Thoracic aorta (tissue), 2 donors: ENCODE measurements at places on chromosomes 3 and 15.

- no peak for DNase-seq
Observed at GRCh38 chr3:28863186-28863585, 417.7 kb upstream of the RBMS3 start.

- no peak for DNase-seq
Observed at GRCh38 chr3:44918087-44918486, 43.7 kb downstream of the TGM4 start.

DNA sequence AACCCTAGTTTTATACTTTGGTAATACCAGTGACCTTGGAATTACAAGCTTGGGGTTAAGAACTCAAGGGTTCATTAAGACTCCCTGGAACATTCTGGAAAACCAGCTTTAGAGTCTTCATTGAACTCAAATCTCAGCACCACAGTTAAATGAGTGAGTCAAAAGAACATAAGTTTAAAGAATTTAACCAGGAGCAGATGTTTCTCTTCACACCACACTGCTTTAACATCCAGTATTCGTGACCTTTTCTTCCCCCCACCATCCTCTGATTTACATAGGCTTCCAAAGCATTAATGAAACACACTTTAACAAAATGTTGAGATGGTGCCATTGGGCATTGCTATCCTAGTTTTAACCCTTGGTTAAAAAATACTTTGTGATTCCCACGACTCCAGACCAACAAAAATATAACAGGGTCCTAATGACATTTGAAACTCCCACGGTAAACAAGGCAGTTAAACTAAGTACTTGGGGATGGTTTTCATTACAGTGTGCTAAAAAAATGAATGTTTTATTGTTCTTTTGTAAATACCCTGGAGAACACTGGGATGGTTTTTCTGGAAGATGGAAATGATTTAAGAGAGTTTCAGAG, 123.9 kb downstream of the OXNAD1 start:
- no peak for DNase-seq

DNA sequence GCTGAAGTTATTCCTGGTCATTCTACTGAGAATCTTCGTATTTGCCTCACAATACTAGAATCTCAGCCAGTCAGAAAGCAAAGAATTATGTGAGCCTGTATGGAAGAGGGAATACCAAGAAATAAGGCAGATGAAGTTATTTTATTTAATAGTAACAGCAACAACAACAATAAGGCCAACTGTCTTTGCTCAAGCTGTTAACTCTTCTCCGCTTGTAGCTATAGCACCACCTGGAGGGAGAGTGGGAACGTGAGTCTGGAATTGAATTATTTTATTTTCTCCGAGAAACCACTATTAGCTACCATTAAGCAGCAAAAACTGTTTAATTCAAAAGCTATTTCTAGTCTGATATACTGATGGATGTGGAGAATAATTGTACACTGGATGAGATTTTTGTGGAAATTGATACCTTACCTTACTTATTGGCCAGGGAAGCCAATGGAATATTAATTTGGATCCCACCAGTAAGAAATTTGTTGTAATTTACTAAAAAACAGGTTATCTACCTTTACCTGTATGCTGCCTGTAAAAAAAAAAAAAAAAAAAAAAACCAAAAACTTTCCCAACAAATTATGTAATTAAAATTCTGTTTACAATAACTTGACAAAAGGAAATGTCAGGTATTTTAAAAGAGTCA, 50.1 kb downstream of the CALML4 start:
- DNase-seq, result no peak

- no peak for DNase-seq
Observed at GRCh38 chr3:20125897-20126296, 60.1 kb downstream of the SGO1 start.

DNA sequence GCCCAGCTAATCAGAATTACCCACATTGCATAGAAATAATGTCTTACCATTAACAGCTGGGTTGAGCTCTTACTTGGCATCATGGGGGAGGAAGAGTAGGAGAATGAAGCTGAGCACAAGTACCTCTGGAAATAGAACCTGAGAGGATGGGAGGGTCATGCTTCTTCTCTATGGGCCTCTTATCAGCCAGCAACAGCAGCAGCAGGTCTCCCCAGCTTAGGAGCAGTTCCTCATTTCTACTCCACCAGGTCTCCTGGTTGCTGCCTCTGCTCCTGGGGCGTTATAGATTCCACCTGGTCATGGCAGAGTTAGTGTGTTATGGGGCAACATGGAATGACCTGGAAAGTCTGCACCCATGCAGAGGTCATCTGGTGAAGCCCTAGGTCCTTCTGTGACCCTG, 3.4 kb downstream of the FSD2 start:
- DNase-seq, result no peak

- no peak for DNase-seq
Observed at GRCh38 chr3:15998911-15999310, 175.6 kb upstream of the GALNT15 start.

DNA sequence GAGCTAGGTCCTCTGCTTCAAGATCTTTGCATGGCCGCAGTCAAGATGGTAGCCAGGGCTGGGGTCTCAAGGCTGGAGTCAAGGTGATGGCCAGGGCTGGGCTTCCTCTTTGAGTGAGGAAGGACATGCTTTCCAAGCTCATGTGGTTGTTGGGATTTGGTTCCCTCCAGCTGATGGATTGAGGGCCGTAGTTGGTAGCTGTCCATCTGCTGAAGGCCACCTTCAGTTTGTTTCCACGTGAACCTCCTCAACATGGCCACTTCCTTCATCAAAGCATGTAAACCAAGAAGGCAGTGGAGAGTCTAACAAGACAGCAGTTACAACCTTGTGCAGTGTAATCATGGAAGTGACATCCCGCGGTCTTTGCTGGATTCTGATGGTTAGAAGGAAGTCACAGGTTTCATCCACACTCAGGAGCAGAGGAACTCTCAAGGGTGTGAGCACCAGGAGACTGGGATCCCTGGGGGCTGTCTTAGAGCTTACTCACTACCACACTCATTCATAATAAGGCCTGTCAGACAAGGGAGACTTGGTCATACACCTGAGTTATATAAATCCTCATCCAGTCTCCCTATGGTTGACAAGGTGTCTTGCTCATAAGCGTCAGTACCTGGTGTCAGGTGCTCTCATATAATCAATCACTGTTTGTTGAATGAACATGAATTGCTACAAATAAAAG, 42.1 kb downstream of the ABHD5 start:
- no peak for DNase-seq

DNA sequence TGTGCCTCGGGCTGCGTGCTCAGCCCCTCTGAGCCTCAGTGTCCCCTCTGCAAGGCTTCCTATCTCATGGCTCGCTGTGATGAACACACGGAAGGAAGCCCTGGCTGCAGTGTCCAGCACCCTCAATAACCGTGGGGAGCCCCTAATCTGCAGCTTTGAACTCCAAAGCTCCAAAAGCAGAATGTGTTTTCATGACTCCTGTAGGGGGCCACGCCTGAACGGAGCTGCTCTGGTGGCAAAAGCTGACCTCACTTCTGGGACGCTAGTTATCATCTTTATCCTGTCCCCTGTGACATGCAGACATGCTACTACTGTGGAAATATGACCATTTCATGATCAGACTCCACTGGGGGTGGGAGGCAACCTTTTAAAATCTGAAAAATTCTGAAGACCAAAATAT, 98.8 kb downstream of the SEC22A start:
- no peak for DNase-seq

DNA sequence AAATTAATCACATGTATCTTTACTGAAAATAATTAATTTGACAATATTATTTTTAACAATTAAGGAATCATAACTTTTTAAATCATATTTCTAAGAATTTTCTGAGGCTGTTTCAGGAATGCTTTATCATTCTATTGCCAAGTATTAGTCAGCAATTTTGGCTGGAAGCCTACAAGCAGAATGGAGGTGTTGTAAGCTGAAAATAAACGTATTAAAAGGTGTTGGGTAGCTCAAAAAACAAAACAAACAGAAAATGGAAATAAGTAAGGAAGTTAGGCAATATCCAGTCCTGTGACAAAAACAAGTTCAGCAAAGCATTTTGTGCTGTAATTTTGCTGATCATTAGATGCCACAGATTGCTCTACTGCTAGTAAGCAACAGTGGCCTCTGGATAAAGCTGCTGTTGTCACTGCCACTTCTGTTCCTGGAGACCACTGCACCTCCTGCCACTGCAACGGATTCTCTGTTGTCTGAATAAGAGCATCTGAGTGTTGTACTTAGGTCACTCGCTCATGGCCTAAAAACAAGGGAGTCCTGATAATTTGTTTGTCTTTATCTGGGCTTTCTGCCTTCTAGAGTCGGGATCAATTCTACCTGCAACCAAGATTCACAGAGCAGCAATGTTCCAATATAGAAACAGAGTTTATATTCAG, 63.5 kb upstream of the SLITRK3 start:
- DNase-seq, result no peak

DNA sequence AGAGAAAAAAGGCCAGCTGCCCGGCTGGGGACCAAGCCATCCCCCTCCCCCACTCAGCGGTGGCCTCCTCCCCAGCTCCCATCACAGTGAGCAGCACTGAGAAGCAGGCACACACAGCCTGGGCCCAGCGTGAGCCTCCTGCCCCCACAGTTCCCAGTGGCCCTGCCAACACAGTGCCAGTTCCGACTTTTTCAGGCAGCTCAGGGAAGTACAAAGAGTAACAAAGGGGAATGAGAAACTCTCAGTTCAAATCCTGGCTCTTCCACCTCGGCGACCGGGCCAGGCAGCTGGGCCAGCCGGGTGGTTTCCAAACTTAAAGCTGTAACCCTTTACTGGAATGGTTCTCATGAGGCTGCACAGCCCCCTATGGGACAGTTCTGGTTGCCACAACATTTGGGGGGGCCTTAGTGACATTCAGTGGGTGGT, 18.5 kb downstream of the TNK2 start:
- no peak for DNase-seq
